CMK (cell line): ENCODE measurements at places on chromosomes 7 and 10.

- no peak for DNase-seq
Measured at GRCh38 chr10:5615316-5615715, 51.1 kb downstream of the ASB13 start.

GRCh38 chr7:34835901-34836600 lies 178.0 kb downstream of the NPSR1 start:
- no peak for DNase-seq

GRCh38 chr7:149126662-149127266 lies 640 bp upstream of the ZNF425 start:
- DNase-seq = no peak

DNA sequence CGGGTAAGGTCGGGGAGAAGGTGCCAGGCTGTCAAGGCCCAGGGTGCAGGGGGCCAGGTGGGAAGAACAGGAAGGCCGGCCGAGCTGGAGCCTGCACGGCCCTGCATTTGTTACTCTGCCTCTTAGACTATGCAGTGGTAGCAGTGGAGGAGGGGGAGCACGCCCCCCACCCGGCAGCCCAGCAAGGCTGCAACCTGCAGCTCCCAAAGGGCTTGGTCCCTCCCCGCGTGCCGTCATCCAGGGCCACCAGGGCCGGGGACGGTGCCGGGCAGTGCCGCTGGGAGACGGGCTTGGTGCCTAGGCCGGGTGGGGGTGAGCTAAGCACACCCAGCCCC lies 7.0 kb upstream of the GPER1 start:
- DNase-seq = no peak

DNA sequence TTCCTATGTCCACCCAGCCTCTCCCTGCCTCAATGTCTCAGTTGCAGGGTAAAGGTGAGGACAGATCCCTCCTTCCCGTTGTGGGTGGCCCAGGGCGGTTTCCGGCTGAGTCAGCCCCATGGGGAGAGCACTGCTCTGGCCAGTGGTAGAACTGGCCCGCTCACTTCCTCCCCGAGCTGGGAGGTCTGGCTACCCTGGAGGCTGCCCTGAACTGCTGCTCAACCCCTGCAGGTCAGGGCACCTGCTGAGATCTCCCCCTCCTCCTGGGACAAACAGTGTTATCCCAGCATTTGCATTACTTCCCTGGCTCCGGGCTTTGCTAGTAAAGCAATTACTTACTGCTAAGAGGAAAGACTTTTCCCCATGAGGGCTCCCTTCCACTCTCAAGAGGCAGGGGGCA lies 21.4 kb upstream of the IMPDH1 start:
- no peak for DNase-seq

GRCh38 chr7:34338961-34339526 lies 319.0 kb upstream of the NPSR1 start:
- no peak for DNase-seq

DNA sequence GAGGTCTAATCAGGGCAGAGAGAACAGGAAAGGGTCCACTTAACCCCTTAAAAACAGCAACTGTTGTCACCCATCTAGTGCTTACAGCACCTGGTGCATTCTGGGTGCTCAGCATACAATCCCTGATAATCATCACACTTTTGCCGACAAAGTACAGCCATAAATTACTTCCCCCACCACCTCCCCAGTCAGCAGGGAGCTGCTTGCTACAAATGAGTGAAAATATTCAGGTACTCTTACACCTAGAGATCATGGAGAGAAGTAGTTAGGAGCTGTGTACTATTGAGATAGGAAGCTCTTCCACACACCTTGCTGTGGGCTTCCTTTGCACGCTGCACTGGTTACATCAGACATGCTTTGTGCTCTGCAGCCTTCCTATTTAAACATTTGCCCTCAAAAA lies 723.5 kb upstream of the GALNT17 start:
- no peak for DNase-seq

DNA sequence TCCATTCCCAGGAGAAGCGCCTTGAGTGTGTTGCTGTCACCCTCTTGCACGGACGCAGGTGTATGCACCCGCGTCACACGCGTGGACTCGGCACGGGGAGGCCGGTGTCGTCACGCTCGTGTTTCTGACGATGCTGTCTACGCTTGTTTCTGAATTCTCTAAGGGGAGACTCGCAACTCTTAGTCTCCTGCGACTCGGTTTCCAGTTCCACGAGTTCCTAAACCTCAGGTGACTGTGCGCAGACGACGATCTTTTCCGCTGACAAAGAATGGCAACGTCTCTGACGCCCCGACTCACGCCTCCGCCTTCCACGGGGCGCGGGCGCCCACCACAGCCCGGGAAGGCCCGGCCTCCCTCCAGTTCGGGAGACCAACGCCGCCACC lies 579 bp downstream of the IDI1 start:
- DNase-seq = no peak

DNA sequence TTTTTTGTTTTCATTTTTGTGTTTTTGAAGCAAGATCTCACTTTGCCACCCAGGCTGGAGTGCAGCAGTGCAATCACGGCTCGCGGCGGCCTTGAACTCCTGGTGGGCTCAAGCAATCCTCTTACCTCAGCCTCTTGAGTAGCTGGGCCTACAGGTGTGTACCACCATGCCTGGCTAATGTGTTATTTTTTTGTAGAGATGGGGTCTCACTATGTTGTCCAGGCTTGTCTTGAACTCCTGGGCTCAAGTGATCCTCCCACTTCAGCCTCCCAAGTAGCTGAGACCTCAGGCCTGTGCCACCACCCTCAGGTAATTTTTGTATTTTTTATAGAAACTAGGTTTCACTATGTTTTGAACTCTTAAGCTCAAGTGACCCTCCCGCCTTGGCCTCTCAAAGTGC lies 14.8 kb downstream of the PRKRIP1 start:
- no peak for DNase-seq

DNA sequence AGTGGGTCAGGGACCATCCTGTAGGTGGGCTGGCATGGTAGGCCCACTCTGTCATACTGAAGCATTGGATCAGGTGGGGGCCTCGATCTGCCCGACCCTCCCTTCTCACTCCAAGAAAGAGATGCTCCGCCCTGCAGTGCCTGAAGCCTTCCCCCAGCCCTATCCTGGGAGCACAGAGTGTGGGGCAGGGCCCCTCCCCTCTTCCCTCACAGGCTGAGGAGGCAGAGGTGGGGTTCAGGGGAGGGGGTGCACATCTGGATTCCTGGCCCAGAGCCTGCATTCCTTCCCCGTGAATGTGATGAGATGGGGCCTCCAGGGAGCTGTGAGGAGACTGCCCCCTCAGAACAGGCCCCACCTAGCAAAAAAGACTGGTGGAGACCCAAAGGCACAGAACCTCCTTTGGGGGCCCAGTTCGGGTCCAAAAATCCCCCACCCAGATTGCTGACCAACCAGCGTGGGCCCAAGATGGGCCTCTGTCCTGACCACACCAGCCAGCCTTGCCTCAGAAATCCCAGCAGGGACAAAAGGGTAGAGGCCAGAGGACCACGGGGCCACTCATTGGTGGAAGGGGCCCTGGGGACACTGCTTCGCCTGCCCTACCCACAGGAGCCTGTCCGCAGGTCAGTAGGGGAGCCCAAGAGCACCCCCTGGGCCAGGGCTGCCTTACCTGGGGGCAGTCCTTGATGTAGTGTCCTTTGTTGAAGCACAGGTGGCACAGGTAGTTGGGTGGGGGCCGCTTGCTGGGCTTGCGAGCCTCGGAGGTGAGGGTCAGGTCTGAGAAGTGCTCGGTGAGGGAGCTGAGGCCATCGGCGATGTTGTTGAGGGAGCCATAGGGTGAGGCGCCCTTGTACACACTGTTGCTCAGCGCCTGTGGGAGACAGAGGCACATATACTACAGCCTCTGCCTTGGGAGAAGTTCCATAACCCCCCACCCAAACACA lies 13.3 kb downstream of the ZCCHC24 start:
- DNase-seq = no peak

- DNase-seq = no peak
Measured at GRCh38 chr10:113301342-113301984, 251.4 kb upstream of the HABP2 start.

DNA sequence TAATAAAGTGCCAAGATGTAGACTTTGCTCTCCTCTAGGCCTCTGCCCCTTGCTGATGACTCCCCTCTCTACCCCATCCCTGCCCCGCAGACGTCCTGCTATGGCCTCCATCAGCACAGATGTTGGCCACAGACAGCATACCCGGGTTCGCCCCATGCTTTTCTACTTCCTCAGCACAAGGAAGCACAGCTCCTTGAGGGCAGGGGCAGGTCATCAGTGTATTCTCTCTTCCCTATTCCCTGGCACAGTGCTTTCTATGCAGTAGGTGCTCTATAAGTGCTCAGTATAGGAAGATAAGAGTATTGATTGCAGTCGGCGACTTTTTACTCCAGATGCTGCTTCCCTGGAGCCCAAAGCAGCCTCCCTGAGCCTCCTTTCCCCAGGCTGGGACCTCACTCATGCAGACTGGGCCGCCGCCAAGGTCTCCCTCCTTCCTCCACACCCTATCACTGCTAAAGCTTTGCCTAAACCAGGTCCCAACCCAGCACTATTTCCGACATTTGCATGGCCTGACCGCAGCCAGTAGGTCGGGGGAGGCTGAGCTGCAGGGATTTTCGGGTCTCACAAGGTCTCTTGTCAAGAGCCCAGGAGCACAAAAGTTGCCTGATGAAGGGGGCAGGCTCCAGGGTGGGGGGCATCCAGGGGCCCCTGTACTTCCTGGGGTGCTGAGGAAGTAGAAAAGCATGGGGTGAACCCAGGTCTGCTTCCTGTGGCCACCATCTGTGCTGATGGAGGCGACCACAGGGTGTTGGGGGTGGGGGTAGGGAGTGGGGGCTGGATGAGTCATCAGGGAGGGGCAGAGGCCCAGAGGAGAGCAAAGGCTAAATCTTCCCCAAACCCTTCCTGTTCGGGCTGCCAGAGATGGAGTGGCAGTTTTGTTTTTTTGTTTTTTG lies 8.0 kb downstream of the CALHM3 start:
- peak; percentile 65 for DNase-seq

GRCh38 chr7:86939197-86939814 lies 120.1 kb downstream of the ELAPOR2 start:
- DNase-seq = peak; percentile 20

GRCh38 chr7:127770885-127771284 lies 118.9 kb downstream of the SND1 start:
- DNase-seq = no peak

- no peak for DNase-seq
Measured at GRCh38 chr7:70402069-70402468, 729.9 kb upstream of the GALNT17 start.

- no peak for DNase-seq
Measured at GRCh38 chr10:46029461-46030030, 877 bp downstream of the NCOA4 start.

DNA sequence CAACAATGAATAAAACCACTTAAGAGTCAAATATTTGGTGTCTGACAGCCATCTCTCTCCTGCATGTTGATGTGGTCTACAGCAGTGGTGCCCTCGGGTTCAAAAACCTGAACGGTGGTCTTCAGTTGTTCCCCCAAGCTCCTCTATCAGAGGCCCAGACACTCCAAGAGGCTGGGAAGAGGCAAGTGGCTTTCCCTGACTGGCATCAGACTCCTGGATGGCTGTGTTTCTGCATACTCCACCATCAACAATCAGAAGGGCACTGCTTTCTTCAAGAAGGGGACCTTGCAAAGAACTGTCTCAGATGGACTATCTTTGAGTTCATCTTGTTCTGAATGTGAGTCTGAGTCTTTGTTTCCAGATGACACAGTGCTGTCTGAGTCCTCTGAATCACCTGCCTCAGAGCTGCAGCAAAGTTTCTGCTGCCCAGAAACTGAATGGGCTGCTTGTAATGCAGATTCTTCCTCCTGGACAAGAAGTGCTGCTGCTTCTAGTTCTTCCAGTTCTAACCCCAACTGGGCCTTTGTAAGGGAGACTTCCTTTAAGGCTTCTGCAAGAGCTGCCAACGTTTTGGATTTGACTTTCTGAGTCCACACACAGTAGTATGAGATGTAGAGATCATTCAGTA lies 5.9 kb upstream of the SGMS1 start:
- DNase-seq = no peak

DNA sequence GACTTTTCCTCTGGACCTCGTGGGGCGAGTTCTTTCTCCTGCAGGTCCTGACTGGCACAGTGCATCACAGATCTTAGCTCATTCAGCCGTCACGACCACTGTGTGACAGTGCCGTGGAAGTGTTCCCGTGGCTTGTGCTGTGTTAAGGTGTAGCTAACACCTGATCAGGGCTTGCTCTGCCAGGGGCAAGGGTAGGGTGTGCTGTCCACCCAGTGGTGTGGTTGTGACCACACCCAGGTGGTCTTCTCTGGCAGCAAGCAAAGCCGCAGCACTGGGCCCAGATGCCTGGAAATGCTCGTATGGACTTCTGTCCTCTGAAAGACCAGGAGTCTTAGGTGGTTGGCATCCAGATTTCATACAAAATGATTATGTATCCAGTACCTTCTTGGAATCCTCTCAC lies 86.2 kb downstream of the GLRX3 start:
- DNase-seq = no peak
